ENCODE measurements at places on chromosomes 4 and X.

- no peak for DNase-seq
Observed at GRCh38 chr4:102819588-102820365, 7.6 kb downstream of the UBE2D3 start.

DNA sequence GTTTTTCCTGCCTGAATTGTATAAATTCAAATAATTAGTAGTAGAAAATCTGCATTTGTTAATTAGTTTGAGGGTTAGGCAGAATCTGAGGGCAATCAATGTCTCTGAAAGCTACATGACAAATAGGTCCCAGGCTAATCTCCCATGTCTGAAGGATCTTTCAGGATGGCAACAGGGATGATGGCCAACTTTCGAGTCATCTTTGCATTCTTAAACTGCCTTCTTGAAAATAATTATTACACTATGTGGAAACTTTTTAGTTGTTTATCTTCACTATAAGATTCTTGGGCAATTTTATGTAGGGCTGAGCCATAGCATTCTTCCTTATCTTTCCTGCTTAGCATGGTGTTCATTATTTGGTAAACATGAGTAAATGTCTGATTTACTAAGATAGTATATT is 490.3 kb upstream of the EPHA5 start:
- DNase-seq: no peak

DNA sequence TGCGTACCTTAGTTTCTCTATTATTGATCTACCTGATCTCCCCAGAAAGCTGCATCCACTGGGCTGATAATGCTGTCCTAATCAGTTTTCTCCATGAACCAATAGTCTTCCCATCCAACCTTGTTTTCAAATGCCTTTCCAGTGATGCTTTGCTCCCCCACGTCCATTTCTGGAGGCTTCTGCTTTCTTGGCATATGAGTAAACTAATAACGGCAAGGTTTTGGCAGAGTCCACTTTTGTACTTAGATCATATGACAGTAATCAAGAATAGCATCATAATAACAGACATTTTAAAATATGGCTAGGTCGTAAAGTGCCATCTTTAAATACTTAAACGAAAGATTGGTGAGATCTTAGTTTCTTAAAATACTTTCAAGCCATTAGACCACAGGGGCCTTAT is 38.4 kb upstream of the FAM9B start:
- no peak for DNase-seq

DNA sequence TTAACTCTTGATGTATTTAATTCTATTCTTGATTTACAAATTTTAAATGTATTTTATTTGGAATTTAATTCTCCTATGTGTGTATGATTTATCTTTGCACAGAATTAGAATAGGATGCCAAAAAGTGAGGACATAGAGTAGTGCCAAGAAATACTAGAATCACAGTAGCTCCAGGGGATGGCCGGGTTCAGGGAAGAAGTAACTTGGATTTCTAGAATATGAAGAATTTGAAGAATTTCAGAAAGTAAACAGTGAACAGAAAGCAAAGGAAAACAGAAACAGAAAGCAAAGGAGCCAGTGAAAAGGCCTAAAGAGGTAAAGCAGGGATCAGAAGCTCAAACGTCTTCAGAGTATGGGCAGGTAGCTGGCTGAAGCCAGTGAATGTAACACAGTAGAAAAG is 1187.6 kb downstream of the RPA4 start:
- DNase-seq: no peak

DNA sequence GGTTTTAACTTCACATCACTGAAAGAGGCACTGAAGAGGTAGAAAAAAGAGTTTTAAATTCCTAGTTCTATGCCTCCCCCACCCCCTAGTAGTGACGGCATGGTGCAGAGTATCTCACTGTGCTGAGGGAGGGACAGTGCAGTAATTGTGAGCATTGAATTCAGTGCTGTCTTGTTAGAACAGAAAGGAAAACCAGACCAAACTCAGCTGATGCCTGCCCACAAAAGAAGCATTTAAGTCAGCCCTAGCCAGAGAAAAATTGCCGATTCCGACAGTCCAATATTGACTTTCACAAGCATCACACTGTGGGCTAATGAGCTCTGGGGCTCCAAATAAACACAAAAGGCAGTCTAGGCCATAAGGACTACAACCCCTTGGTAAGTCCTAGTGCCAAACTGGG is 417.7 kb downstream of the AR start:
- DNase-seq: no peak

DNA sequence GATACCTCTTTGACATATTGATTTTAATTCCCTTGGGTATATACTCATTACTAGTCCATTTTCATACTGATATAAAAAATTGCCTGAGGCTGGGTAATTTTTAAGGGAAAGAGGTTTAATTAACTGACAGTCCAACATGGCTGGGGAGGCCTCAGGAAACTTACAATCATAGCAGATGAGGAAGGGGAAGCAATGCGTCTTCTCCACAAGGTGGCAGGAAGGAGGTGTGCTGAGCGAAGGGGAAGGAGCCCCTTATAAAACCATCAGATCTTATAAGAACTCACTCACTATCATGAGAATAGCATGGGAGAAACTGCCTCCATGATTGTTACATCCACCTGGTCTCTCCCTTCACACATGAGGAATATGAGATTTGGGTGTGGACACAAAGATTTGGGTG is 42.4 kb downstream of the MSX1 start:
- DNase-seq: no peak

DNA sequence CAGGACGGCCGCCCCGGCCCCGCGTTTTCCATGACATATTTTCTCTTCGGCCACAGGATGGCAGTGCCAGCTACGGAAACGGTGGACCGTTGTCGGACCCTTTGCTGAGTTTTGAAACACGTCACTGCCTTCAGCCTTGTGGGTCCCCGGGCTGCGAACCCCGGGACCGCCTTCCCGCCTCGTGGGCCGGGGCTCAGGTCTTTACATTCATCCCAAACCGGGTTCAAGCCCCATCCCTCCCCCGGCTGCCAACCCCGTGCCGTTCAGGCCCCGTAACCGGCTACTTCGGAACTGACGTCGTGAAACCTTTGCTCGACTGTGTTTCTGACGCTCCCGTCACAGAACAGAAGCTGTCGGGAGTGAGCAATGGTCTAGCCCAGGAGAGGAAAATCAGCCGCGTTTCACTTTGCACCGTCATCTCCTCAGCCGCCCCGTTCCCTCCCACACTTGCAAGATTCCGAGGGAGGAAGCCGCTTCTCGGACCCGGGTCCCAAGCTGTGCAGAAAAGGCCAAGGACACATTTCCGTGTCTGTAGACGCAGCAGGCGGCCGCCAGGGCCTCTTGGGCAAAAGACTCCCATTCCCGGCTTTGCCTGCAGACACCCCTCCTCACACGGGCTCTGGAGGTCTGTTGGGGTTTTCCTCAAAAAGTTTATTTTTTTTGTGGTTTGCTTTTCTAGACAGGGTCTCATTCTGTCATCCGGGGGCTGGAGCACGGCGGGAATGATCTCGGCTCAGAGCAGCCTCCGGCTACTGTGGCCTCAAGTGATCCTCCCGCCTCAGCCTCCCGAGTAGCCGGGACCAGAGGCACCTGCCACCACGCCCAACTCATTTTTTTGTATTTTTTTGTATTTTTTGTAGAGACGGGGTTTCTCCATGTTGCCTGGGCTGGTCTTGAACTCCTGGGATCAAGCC is 41.4 kb upstream of the PPP2R3B start:
- no peak for DNase-seq

All from CD4-positive, alpha-beta T cell treated with Interleukin-4 for 1 hour (primary cell).